Foreskin fibroblast (primary cell): ENCODE measurements at places on chromosomes 3 and 15.

DNA sequence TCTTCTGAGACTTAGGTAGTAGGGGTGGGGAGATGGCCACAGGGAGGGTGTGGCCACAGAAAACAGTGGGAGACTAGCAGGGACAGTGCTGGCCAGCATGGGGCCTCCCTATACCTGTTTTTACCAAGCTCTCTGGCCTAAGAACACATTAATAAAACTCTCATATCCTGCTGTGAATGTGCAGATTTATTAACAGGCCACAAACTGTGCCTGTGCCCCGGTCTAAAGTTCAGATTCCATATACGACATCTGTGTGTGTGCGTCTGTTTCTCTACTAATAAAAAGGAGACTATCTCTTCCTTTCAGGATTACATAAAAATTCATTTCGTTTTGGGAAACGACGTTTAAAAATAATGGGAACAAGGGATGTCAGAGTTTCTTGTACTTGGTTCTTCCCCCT lies 92.8 kb upstream of the ADAMTS17 start:
- no peak for DNase-seq

DNA sequence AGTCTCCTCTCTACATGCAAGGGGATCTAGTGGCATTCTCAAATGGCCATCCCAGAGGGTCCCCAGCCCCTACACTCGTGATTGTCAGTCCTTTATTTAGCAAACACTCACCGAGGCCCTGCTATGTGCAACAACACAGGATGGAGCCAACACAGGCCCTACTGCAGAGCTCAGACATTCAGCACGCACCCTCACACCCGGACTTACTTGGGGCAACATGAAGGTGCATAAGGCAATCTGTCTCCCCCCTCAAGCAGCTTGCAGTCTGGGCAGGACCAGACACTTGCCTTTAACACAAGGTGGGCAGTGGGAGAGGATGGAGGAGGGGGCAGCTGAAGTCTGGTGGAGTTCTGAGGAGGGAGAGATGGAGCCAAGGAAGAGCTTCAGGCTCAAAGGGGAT lies 258.4 kb downstream of the XXYLT1 start:
- DNase-seq = no peak

GRCh38 chr15:98649472-98650416 lies 1.4 kb downstream of the IGF1R start:
- peak; percentile 64 for DNase-seq

GRCh38 chr3:97778152-97778551 lies 13.6 kb downstream of the ARL6 start:
- no peak for DNase-seq
